ENCODE measurements at places on chromosomes 12 and 14.
A peak's percentile ranks its signal among the peaks of the same experiment; 100 is the strongest.

DNA sequence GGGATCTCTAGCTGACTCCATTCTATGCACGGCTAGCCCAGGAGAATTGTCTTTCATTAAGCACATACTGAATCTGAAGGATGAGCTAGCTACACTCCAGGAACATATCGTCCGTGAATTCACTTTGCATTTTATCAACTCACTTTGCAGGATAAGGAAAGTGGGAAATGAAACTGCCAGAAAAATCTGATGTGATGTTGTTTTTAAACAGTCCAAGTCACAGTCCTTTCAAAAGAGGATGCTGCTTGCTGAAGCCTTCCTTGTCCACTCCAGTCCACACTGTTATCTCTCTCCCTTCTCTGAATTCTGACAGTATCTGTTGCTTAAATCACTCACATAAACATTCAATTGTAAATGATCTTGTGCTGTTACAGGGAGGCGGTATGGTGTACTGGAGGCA, 12.7 kb upstream of the TMCC3 start:
- DNase-seq = no peak

GRCh38 chr12:121036810-121037326, 2.2 kb downstream of the OASL start:
- DNase-seq = no peak

DNA sequence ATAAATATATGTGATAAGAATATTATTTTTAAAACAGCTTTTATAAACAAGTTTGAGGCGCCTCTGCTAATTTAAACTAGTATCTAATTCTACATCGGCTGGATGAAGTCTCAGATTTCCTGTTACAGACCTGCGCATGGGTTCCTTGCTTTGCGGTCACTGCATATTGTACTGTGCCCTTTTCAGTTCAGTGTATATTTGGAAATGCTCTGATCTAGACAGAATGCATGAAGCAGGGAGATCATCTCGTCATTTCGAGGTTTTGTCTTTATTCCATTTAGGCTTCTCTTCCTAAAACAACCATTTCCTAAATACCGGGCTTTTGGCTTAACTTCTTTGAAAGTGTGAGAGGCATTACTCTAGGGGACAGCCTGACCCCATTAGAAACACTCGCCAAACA, 25.6 kb downstream of the CRACR2A start:
- no peak for DNase-seq

DNA sequence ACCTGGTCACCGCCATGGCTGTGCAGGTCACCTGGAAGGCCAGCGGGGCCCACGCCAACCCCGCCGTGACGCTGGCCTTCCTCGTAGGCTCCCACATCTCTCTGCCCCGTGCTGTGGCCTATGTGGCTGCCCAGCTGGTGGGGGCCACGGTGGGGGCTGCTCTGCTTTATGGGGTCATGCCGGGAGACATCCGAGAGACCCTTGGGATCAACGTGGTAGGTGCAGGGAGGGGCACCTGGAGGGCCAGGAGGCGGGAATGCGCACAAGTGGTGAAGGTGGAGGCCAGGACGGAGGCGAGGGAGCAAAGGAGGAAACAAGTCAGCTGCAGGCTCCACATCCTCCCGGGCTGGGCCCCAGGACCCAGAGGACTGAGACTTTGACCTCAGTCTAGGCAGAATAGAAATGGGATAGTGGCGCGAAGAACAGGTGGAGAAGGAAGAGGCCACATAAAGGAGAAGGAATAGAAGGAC, 649 bp downstream of the AQP6 start:
- no peak for DNase-seq

DNA sequence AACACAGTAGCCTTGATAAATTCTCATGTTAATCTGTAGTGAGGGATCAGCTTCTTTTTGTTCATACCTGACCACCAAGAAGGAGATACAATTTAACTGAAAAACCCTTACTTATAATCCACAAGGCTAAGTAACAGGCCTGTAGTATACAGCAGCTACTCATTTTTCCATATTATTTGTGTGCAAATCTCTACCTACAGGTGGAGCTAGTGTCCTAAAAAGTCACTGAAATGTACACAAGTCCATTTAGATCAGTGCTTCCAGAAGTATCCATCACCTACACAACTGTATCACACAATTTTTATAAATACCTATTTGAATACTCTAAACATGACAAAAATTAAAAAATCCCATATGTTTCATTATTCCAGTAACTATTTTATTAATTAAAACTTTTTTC, 173.2 kb downstream of the SLC35F4 start:
- no peak for DNase-seq

GRCh38 chr12:47437570-47437969, 268.3 kb downstream of the RPAP3 start:
- no peak for DNase-seq

GRCh38 chr12:107510211-107510610, 175.4 kb upstream of the PWP1 start:
- DNase-seq = no peak

DNA sequence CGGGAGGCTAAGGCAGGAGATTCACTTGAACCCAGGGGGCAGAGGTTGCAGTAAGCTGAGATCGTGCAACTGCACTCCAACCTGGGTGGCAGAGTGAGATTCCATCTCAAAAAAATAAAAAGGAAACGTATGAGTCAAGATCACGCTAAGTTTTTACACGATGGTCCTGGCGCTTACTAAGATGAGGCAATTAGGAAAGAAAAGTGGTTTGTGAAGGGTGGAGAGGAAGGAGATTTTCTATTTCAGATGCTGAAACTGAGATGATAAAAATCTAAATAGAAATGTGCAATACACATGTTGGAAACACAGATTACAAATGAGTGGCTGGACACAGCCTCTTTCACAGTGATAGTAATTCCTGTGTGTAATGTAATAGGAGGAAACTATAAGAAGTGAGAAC, 63.2 kb downstream of the KDM5A start:
- no peak for DNase-seq

DNA sequence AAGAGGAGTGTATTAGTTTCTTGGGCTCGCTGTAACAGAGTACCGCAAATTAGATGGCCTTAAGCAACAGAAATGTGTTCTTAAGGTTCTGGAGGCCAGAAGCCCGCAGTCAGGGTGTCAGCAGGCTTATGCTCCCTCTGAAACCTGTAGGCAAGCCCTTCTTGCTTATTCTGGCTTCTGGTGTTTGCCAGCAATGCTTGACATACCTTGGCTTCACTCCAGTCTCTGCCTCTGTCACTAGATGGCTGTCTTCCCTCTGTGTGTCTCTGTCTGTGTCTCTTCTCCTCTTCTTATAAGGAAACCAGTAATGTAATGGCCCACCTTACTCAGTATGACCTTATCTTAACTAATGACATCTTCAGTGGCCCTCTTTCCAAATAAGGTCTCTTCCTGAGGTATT, 85.1 kb downstream of the DERA start:
- DNase-seq = peak; percentile 25

DNA sequence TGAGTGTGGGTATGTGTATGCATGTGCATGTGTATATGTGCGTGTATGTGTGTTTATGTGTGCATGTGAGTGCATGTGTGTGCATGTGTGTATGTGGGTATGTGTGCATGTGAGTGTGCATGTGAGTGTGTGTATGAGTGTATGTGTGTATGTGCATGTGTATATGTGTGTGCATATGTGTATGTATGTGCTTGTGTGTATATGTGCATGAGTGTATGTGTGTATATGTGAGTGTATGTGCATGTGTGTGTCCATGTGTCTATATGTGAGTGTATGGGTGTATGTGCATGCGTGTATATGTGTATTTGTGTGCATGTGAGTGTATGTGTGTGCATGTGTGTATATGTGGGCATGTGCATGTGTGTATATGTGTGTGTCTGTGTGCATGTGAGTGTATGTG, 25.7 kb downstream of the FAIM2 start:
- no peak for DNase-seq

DNA sequence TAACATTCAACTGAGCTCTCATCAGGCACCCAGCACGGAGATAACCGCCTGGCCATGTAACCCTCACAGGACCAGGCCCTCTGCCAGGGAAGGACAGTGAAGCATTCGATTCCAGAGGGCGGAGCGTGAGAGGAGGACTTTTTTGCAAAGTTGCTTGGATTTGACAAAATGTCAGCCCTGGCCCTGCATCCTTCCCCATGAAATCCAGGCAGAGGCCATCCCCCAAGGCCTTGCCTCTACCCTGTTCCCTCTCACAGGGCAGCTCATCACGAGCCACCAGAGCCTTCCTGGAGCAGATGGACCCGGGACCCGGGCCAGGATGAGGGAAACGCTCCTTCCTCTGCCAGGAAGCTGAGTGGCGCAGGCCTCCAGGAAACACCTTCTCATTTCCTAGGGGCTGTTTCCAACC, 17.0 kb downstream of the CAMKK2 start:
- peak; percentile 47 for DNase-seq

- DNase-seq = no peak
Observed at GRCh38 chr12:42017051-42017450, 127.6 kb downstream of the GXYLT1 start.

- DNase-seq = no peak
Observed at GRCh38 chr14:101825797-101826196, 64.3 kb downstream of the PPP2R5C start.

All from BE2C (cell line).